ENCODE measurements at places on chromosomes 12 and 14.

- DNase-seq: no peak
Measured at GRCh38 chr12:86741531-86741930, 485.3 kb upstream of the MGAT4C start.

- no peak for DNase-seq
Measured at GRCh38 chr12:107547389-107547788, 138.2 kb upstream of the PWP1 start.

- DNase-seq: no peak
Measured at GRCh38 chr14:75861161-75861621, 120.6 kb downstream of the TGFB3 start.

GRCh38 chr14:81534510-81535074, 939 bp upstream of the SEL1L start:
- DNase-seq: no peak

DNA sequence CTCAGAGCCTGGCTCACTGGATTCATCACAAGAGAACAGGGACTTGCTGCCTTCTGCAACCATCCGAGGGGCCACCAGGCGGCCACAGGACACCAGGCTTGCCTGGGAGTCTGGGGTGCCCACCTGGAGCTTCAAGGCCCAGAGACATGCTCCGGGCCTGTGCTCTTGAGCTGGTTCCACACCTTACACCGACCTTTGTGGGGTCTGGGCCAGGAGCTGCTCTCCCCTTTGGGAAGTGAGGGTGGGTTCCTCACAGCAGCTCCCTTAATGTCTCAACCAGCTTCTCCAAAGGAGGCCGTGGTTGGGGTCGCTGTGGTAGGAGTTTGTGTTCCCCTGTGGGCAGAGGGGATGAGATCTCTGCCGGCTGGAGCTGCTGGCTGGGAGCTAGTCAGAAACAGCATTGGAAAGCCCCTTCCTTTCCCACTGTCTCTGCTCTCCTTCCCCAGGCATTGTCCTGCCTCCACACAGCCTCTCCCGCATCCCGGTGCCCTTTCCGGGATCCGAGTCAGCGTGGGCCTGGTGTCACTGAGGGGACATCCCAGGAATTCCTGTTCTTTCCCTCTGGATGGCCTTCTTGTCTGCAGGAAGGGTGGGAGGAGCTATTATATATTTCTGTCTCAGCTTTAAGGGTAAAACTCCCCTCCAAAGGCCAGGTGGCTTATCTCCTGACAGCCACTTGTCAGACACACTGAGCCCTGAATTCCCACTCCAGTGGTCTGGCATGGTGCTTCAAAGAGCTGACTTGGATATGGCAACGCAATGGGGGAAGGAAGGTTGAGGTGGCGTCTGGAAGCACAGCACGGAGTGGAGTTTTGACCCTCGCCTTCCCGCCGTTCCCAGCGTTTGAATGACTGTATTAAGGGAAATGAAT, 5.1 kb upstream of the PAPLN start:
- DNase-seq: peak; percentile 71

DNA sequence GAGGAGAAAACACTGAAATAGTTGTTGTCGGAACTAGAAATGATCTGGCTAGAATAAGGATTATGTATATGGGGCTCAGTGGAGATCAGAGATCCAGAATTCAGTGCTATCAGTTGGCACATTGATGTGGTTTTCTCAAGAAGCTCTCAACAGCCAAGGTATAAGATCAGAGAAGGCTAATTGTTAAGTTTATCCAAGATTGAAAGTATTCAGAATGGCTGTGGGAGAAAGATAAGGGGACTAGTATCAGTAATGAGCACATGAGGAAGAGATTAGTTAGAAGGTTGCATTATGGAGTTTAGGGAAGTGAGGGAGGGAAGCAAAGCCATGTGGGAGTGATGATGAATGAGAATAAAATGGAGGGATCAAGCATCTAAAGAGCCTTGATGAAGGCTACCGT, 128.1 kb upstream of the MIS18BP1 start:
- no peak for DNase-seq

- no peak for DNase-seq
Measured at GRCh38 chr12:48489012-48489411, 6.7 kb downstream of the C12orf54 start.

DNA sequence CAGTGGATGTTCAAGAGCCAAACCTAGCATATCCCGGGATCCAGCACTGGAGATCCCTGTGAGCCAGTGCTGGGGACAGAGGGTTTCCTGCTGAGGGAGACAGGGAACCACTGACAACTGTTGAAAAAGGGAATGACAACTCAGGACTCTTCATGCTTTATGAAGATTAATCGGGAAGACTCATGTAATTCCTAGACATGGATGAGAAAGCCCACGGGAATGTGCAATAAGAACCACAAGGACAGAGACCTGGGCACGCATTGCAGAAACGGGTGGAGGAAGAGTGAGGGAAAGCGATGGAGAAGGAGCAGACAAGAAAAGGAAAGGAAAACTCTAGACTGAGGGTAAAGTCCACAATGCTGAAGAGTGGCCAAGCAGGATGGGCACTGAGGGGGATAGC, 296.0 kb downstream of the PCNX1 start:
- DNase-seq: no peak

DNA sequence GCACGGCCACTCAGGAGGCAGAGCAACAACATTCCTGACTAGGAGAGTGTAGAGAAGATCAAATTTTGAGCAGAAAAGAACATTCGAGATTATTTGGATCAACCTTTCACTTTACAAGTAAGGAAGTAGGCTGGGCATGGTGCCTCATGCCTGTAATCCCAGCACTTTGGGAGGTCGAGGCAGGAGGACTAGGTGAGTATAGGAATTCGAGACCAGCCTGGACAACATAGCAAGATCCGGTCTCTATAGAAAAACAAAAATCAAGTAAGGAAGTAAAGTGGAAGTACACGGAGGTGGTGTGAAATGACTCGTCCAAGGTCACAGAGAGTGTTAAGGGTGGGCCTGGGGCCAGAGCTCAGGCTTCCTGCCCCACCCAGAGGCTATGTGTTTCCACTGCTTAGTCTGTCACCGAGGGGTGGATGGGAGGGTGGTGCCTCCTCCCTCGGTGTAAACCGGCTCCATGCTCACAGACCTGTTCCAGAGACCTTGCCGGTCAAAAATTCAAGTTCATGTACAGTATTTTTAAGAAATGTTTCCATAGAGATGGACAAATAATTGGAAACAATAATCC, 51.9 kb downstream of the MAP1LC3B2 start:
- no peak for DNase-seq

DNA sequence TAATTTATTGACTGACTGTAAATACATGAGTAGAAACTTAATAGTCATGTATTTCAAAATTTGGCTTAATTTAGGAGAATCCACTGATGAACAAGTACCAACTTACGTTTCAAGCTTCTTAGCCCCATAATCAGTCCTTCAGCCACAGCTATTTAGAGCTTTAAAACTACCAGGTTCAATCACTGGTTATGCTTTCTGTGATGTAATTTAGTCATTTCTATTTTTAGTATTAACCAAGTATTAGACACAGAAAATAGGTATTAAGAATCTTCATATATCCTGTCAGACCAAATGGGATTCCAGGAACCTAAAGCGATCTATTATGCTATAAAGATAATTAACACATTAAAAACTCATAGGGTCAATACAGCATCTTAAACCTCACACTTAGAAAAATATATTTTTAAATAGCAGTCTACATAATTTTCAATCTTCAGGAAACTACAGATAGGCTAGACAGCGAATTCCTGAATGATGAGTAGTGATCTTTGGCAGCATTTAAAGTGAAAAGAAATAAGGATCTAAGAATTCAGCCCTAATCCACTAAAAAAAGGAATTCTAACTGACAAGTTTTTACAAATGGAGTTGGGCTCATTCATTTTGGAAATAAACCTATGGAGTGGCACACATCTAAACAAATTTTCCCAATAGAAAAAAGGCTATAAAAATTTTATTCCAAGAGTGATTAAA, 51.5 kb downstream of the ZC3H14 start:
- no peak for DNase-seq

DNA sequence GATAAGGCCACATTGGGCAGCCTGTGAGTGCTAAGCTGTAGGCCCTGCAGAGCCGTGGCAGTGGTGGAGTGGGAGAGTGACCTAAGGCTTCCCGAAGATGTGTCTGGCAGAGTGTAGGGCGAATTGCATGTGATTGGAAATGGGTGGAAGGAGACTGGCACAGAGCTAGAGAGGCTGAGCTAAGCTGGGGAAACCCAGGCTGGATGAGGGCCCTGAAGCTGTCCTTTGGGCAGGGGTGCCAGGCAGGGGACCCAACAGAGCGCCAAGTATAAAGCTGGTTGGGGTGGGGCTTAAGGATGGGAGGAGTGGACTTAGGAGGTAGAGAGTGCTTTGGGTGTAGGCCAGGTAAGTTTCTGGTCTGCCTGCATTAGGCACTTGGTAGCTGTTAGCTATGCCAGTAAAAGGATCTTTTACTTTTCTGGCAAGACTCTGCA, 47.9 kb downstream of the WDR20 start:
- DNase-seq: no peak

- no peak for DNase-seq
Measured at GRCh38 chr12:26250801-26251200, 55.4 kb downstream of the SSPN start.

DNA sequence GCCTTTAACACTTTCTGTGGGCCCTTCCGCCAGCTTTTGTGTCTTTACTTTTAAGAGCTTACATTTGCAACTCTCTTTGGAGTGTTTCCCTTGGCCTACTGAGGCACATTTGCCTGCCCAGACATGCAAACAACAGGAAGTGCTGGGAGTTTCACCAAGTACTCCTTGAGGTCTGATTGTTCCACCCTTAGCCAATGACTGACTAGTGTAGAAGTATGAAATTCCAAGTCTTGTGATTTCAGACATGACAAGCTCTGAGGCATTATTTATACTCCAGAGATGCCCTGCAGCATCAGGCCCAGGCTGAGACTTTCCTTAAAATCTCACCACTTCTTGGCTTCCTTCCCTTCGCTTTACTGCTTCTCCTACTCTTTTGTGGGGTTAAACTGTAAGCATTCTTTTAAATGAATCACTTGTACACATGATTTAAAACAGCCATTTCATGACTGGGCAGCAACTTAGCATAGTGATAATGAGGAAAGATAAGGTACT, 174.1 kb downstream of the SLC6A15 start:
- no peak for DNase-seq

GRCh38 chr12:58804749-58805148, 115.6 kb downstream of the LRIG3 start:
- no peak for DNase-seq

- no peak for DNase-seq
Measured at GRCh38 chr12:52354200-52354599, 13.1 kb downstream of the KRT85 start.

- peak; percentile 28 for DNase-seq
Measured at GRCh38 chr14:77458249-77458950, 507 bp downstream of the AHSA1 start.

- DNase-seq: no peak
Measured at GRCh38 chr12:3537719-3538465, 46.9 kb downstream of the PRMT8 start.

- DNase-seq: no peak
Measured at GRCh38 chr12:131139363-131140068, 185.8 kb downstream of the ADGRD1 start.

DNA sequence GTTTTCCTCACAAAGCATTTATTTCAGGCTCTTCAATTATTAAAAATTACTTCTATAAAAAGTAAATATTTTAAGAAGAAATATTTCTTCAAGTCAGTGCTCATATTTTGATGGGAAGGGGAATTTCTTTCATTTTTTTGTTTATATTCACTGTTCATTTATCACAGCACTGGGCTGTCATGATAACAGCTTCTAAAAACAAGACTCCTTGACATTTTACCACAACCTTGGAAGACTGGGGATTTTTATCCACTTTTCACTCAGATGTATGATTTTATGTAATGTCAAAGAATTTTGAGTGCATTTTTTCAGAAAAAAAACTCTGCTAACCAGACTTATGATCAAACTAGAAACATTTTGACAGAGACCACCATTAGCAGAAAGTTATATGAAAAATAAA, 149.7 kb downstream of the PHLDA1 start:
- no peak for DNase-seq

DNA sequence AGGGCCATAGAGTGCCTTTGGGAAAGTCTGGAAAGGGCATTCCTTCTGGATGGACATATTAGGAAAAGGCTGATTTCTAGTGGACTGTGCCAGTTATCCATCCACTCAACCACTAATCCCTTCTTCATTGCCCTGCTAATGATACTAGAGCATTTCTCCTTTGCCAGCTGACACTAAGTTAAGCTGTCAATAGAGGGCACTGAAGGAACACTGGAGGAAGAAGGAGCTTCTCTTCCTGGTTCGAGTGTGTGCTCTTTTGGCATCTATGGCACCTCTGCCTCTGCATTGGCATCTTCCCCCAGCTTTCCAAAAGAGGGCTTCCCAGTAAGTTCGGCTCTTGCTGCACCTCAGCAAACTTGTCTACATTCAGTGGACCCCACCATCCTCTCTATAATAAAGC, 165.4 kb downstream of the DERA start:
- DNase-seq: peak; percentile 19

DNA sequence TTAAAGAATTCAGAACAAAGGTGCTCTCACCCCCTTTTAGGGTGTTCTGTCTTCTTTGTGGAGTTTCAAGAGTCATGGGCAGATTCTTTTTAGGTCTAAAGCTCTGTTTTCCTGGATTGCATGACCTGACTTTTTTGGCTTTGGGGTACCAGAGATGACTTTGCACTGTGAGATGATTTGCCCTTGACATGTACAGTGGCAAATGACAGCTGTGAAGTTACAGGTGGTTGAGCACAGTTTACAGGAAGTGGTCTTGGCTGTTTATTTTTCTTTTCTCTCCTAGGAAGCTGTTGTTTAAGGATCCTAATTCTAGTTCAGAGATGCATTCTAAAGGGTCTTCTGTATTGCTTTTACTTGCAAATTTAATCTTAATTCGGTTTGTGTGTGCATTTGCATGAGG, 83.8 kb upstream of the METAP2 start:
- no peak for DNase-seq

- no peak for DNase-seq
Measured at GRCh38 chr14:87800216-87800615, 192.8 kb downstream of the GALC start.

- DNase-seq: no peak
Measured at GRCh38 chr14:68362846-68363245, 430.0 kb downstream of the ZFP36L1 start.

DNA sequence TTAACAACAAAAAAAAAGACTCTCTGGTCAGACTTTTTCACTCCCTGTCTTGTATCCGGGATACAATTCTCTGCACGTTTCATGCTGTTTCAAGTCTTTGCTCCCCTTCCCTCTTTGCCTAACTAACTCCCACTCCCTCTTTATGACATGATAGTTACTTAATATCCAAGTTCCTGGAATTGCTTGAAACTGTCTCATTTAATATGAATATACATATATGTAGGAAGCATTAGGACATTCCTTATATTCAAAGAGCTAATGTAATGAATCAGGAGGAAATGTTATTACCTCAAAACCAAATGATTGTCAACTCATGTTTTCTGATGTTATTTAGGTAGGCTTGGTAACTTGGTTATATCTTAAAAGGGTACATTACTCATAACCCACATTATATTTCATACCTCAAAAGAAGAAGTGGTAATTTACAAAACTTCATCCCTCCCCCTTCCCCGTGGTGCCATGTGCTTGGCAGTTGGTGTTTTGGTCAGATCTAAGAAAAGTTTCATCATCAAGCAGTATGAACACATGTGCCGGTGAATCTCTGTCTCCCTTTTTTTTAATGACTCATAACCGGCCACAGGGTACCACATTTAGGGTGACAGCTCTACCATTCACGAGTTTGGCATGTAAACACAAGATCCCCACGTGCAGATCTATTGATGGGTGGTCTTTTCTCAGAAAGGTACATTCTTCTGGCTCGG, 56.5 kb downstream of the HCAR2 start:
- no peak for DNase-seq

All from HuH-7.5 (cell line).